ENCODE measurements at places on chromosomes 5 and 9.

DNA sequence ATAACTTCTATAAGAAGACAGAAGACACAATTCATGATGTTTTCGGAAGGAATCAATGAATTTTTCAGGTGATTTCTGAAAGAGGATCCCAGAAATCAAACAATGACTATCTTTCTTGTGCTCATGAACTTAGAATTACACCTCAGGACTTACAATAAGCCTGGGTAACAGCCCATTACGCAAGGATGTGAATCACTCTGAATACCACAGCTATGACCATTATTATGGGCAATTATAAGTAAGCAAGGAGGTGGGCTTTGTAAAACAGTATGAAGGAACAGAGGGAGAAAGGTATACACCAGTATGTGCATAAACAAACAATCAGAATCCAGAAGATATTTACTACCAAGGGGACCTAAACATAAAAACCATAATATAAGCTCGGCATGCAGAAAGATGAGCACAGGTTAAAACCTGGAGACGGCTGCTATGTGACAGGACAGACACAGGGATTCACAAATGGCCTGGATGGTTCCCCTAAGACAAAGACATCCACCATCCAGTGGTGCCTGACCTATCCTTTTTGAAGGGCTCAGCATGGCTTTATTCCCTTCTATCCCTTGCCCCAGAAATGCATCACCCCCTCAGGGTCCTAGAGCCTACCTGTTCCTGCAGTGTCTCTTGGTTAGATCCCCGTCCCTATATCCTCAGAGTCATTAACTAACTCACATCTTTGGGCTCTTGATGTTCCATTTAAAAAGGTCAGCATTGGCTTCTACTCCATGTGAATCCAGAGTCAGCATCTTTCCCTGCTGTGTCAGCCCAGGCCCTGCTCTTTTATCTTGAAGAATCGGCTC is 21.8 kb upstream of the PPP2CA start:
- DNase-seq = no peak

DNA sequence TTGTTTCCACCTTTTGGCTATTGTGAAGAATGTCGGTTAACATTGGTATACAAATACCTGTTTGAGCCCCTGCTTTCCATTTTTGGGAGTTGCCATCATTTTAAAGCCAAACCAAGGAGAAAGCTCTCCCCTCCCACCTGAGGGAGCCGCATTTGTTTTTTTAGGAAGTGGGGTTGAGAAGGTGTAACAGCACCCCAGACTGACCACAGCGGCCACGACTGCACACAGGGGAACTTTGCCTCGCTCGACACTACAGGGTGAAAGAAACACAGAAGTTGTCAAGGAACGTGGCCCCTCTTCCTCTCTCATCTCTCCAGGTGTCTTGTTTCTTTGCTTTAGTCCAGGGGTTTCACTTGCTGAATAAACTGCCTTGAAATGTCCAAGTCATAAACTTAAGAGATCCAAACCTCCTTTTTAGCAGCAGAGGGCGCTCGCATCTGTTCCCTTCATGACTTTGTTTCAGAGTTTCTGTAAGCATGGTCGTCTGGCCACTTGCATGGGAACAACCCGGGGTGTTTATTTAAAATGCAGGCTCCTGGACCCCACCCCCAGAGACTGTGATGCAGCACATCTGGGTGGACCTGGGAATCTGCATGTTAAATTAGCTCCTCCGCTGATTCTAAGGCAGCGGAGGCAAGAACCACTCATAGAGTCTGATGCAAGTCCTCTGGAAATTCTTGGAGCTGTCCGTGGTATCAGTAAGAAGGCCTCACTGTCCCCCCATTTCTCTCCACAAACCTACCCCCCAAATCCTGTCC is 2.1 kb upstream of the TTLL11 start:
- peak; percentile 54 for DNase-seq

DNA sequence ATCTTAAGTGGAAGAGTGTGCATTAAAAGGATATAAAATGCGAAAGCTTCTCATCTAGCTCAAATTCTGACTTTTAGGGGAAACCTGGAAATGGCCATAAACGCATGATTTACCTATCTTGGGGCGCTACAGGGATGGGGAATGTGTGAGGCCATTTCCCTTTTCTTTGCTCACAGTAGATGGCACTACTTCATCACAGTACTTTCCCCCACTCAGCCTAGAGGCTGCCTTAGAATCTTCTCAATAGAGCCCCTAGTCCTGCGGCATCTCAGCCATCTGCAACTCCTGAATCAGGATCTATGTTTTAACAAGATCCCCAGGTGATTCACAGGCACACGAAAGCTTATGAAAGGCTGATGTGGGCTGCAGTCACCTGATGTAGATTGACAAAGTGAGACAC is 110.8 kb downstream of the LHFPL2 start:
- DNase-seq = peak; percentile 24

- DNase-seq = no peak
These were observed 69.3 kb downstream of the IARS1 start for GRCh38 chr9:92224177-92224576.

- DNase-seq = no peak
These were observed 57.5 kb downstream of the CDH6 start for GRCh38 chr5:31251032-31251431.

- no peak for DNase-seq
These were observed 344.0 kb downstream of the PRR16 start for GRCh38 chr5:120808135-120808534.

DNA sequence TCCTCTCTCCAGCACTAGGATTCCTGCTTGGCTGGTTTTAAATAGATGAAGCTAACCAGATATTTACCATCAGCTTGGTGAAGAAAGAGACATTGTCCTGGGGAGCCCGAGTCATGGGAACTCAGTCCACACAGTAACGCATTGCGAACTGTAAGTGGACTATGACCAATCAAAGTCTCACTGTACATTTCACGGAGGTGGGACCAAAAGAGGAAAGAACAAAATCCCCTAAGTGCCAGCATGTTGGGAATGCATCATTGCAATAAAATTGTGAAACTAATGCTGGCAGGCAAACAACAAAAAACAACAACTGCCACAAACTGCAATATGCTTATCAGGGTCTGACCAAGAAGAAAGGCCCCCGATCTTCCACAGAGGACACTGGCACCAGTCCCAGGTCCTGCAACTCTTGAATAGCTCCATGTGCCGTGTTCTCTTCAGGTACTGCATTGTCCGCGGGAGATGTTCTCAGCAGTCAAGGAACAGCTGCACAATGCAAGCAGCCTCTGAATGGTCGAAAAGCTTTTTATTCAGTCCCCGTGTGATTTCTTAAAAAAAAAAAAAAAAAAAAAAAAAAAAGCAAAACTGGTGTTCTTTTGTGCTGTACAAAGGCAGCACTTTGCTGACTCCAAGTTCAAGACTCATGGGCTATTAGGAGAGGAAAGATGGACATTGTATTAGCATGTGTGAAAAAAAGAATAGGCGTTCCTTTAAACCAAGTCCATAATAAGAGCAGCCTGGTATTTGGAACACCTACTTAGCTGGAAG is 38.1 kb downstream of the SEMA6A start:
- no peak for DNase-seq

DNA sequence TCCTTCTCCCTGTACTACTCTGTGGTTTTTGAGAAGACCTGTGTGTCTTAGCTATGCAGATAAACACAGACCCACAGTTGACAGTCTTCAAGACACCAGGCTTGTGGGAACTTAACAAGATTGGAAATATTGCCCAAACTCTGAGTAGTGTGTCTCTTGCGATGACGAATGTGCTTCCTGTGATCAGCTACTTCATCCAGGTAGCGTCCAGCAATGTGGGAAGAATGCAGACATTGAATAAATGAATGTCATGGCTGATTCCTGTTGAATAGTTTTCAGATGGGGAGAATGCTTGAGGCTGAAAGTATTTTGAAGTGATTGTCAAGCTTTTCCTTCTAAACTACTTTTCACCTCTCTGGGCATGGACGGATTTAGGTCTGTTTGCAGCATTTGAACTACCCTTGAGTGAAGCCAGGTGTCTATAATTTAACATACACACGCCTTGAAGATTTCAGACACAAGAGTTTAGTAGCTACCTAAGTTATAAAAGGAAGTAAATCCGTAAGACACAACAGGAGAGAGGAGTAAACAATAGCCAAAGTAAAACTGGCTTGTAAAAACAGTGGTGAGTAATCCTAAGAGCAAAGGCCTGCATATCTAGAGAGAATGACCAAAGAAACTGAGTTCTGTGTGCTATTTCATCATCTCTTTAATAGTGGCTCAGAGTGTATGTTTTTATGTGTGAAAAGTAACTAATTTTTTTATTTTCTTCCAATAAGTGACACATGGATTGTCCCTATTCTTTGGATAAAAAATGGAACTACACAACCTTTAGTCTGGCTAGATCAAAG is 30.0 kb upstream of the ARL14EPL start:
- no peak for DNase-seq

DNA sequence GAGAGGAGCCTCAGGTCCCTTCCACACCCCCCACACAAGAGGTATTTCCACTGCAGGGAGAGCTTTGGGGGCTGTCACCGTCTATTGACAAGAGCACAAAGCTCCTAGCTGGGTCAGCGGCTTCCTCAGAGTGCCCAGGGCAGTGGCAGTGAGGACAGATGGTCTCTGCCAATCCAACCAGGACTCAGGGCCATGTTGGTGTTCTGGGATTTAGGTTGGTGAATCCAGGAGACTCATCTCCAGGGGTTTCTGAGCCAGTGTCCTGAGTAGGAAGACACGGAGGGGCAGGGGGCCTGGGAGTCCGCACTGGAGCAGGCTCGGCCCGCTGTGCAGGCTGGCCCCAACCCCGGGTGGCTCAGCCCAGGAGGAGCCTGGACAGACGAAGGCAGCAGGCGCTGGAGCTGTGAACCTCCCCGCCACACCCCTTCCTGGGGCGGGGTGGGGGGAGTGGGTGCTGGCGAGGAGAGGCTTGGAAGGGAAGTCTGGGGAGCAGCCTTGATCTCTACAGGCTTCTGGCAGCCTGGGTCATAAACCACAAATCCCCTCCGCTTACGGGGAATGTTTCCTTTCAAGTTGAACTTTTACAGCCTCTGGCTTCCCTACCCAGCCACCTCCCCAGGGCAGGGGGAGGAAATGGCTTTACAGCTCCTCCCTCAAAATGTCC is 19.6 kb downstream of the CRB2 start:
- no peak for DNase-seq

DNA sequence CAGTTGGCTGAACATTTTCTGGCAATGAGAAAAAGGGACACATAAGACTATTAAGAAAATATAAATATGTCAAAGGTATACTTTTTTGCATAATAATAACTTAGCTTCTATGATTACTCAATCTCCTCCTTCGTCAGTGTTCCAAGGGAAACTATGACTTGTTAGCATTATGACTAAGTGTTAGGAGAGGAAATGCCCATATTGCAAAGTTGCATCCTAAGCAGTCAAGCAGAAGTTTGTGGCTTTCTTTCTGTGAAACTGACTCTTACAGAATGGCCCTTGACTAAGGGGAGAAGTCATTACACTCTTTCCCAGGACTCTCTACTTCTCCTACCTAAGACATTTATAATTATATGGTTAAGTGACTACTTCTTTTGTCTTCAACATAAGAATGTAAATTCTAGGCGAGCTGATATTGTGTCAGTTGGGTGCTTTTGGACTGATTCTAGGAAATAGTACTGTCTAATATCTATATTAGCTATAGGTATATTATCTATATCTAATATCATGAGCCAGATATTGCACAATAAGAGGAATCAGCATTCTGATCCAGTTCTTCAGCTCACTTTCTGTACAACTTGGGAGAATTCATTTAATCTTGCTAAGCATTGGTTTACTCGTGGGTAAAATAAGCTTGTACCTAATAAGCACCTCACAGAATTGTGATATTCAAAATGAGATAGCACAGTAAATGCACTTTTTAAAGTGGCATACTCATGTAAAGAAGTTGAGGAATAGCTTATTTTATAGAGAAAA is 16.4 kb upstream of the SPINK6 start:
- DNase-seq = no peak

DNA sequence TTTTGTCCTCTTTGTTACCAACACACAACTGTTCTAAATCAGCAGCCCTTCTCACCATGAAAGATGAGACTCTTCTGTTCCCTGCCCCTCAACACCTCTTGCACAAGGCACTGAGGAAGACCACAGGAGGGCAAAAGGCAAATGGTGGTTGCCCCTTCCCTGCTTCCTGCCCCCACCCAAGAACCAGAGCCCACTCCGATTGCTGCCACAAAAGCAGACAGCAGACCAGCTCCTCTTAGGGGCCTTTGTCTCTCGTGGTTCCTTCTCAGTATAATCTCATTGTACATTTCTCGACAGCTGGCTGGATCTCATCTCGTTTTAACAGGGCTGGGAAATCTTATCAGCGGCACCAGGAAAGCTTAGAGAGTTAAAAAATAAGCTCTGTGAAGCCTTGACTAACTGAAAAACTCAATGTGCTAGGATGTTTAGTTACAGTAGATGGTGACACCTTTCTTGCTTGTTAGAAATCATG is 1.1 kb downstream of the MVB12B start:
- no peak for DNase-seq

DNA sequence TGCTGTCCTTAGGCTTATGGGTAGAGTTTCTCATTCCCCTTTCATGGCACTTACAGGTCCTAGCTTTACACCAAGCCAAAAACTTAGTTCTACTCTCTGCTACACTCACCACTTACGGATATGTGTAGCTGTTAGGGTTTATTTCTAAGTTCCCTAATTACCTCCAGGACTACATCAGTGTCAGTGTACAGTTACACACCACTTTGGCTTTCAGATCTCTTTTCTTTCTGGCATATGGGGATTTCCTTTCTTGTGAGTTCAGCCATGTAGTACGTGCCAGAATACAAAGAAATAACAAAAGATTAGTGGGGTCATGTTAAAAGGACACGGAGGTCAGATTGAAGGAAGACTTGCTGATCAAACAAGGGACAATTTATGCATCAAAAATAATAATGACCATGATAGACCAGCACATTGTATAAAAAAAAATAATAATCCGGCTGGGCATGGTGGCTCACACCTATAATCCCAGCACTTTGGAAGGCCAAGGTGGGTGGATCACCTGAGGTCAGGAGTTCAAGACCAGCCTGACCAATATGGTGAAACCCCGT is 41.8 kb downstream of the LYRM7 start:
- no peak for DNase-seq

DNA sequence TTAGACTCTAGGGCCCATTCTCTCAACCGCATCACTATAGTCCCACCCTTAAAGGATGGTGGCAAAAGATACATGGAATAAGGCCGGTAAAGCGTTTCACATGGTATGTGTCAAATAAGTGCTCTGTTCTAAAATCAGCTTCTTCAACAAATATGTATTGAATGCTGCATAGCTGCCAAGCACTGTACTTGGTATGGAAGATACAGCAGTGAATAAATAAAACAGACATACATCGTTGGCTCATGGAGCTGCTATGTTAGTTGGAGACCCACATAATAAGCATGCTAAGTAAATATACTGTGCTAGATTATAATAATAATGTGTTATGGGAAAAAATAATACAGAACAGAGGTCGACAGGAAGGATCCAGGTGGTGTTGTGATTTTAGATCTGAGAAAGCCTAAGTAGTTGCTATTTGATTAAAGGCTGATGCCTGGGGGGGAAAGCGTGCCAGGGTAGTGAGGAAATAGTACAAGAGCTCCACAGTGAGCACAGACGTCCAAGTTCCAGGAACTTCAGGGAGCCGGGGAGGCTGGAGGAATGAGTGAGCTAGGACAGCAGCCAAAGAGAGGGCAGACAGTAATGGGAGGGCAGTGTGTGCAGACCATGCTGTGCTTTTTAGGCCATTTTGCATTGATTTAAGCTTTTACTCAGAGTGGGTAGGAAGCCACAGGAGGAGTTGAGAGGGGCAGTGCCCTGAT is 93.7 kb downstream of the JAKMIP2 start:
- no peak for DNase-seq
